ENCODE measurements at places on chromosomes 5 and 9.
A peak's percentile ranks its signal among the peaks of the same experiment; 100 is the strongest.

GRCh38 chr9:10586407-10586806 lies 26.4 kb downstream of the PTPRD start:
- DNase-seq, result no peak

GRCh38 chr9:111356481-111357244 lies 26.6 kb upstream of the OR2K2 start:
- no peak for DNase-seq

DNA sequence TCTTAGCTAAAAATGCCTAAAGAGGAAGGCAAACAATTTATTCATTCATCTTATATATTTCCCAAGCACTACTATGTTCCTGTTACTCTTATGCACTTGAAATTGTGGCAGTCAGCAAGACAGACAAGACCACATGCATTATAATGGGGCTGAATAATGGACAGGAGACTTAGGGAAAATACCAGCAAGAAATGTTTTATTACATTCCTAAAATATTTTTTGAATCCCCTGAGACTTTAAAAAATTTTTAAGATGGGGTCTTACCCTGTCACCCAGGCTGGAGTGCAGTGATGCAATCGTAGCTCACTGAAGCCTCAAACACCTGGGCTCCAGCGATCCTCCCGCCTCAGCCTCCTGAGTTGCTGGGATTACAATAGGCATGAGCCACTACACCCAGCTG lies 13.2 kb downstream of the ZCCHC9 start:
- no peak for DNase-seq

- DNase-seq, result no peak
Measured at GRCh38 chr9:120080849-120081248, 499.1 kb downstream of the CDK5RAP2 start.

GRCh38 chr9:121383715-121384114 lies 13.7 kb upstream of the STOM start:
- no peak for DNase-seq

GRCh38 chr5:134527156-134527960 lies 1.9 kb downstream of the JADE2 start:
- peak; percentile 12 for DNase-seq

GRCh38 chr5:56638061-56638621 lies 177.2 kb upstream of the MAP3K1 start:
- DNase-seq, result no peak

- DNase-seq, result no peak
Measured at GRCh38 chr9:108016446-108016845, 526.9 kb upstream of the KLF4 start.

All from KG1 (cell line).